ENCODE measurements at places on chromosomes 2 and 18. TPM values are rescaled to one million over a fixed set of nuclear protein-coding genes. Genes with fewer than 3 reads are reported as not detected.
A peak's percentile ranks its signal among the peaks of the same experiment; 100 is the strongest.

The RNU2-63P gene
- 22.2 TPM for total RNA-seq

The ANKRD30BL gene
- not detected for total RNA-seq

DNA sequence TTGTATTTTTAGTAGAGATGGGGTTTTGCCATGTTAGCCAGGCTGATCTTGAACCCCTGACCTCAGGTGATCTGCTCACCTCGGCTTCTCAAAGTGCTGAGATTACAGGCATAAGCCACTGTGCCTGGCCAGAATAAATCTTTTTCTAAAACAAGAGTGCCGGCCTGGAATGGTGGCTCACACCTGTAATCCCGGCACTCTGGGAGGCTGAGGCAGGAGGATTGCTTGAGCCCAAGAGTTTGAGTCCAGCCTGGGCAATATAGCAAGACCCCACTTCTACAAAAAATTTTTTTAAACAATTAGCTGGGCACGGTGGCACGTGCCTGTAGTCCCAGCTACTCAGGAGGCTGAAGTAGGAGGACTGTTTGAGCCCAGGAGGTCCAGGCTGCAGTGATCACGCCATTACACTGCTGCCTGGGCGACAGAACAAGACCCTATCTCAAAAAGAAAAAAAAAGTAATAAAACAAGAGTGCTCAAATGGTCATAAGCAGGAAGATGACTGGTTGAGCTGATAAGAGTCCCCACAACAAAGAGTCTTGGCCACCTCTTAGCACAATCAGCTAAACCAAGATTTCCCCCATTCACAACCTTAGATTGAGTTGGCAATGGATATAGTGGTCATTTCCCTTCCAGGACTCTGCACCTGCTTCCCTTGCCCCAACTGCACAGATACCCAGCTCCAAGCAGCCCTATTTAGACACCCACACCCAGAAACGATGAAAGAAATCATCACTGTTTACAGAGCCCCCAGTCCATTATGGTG lies 5.8 kb upstream of the UCN start:
- no peaks in the 10 kb centered on the region for H3K27me3 ChIP-seq
- no peaks in the 10 kb centered on the region for H3K4me1 ChIP-seq
- no peak for DNase-seq
- no peak overlapping the region for H3K4me3 ChIP-seq
- peaks cover 3% of the 10 kb centered on the region for H3K36me3 ChIP-seq

The PAX8 gene
- total RNA-seq: 3.0 TPM

DNA sequence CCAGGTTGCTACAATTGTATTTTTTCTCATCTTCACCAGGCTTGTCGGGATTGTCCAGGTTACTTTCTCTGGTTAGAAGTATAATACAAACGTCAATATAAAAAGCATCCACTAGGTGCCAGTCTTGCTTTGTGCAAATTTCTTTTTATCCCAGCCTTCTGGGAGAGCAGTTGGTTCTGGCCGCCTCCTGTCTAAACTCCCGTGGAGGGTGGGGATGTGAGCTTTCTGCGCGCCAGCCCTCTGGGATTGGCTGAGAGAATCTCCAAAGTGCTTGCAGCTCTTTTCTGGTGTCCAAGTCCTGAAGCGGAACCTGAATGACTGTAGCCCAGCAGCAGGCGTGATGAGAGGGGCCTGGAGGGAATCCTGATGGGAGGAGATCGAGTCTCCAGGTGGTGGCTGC lies 22.4 kb upstream of the TOGARAM2 start:
- no peaks in the 10 kb centered on the region for H3K27me3 ChIP-seq
- no peak overlapping the region for H3K4me3 ChIP-seq
- DNase-seq: peak; percentile 54

Data from activated T-cell treated with anti-CD3 and anti-CD28 coated beads, Interleukin-2, amount 50 U/mL, for 72 hours (primary cell).